CD4-positive, alpha-beta memory T cell (primary cell): ENCODE measurements at places on chromosomes 4 and X. TPM values are rescaled to one million over a fixed set of nuclear protein-coding genes. Genes with fewer than 3 reads are reported as not detected.

DNA sequence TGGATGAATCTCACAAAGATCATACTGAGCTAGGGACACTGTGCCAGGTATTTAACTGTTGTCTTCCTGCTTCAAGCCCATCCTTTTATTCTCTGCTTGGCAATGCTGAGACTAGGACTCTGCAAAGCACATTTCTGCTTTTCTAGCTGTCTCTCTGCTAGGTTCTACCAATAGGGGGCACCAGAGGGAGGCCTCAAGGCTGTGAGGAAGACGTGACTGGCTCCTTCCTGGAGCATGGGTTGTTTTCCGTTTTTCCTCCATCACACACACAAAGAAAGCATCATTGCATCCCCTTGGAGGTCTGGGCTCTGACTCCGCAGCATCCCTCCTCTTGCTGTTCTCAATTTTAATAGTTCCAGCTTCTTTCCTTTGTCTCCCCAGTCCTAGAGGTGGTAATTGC, 10.9 kb upstream of the DCTD start:
- DNase-seq, result no peak

GRCh38 chr4:108080747-108081146, 88.0 kb downstream of the LEF1 start:
- peak; percentile 39 for DNase-seq

GRCh38 chr4:4260185-4260751, 12.2 kb upstream of the TMEM128 start:
- peak; percentile 72 for DNase-seq

DNA sequence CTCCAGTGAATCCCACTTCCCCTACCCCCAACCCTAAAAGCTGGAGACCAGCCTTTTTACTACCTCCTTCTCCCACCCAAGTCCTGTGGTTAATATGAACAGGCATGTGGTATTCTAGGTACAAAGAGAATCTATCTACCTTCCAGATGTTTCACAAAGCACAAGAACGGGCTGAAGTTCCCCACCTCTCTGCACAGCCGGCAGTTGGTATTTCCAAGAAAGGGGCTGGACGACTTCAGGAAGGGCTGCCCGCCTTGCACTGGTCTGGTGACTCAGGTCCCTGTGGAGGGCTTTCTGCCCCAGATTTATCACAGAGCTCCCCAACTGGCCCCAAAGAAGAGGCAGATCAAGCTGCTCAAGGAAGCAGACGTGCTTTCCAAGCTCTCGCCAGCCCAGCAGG, 4.5 kb downstream of the FAM47E start:
- no peak for DNase-seq

GRCh38 chr4:92234393-92235176, 69.2 kb upstream of the GRID2 start:
- no peak for DNase-seq

- peak; percentile 35 for DNase-seq
These were observed 494 bp downstream of the SPOCK3 start for GRCh38 chr4:167233685-167234315.

- DNase-seq, result no peak
These were observed 11.4 kb downstream of the FTSJ1 start for GRCh38 chrX:48487362-48487798.

Gene QRFPR
- not detected for polyA plus RNA-seq

Gene NPNT
- polyA plus RNA-seq, result not detected

Gene LANCL3
- polyA plus RNA-seq, result 0.10 TPM
